ENCODE measurements at places on chromosomes 13 and 19. TPM values are rescaled to one million over a fixed set of nuclear protein-coding genes. Genes with fewer than 3 reads are reported as not detected.

Gene FAM83E
- total RNA-seq, result 0.26 TPM

Gene AMER2
- not detected for total RNA-seq

Gene TTYH1
- not detected for total RNA-seq

Gene BEST2
- 1.8 TPM for total RNA-seq

Gene PSPN
- total RNA-seq, result 1.4 TPM

Gene GZMM
- not detected for total RNA-seq

Data from epithelial cell of alveolus of lung (primary cell).